ENCODE measurements at places on chromosomes 1 and 21.

GRCh38 chr1:200741551-200742207 is 3.0 kb downstream of the CAMSAP2 start:
- no peak for DNase-seq

DNA sequence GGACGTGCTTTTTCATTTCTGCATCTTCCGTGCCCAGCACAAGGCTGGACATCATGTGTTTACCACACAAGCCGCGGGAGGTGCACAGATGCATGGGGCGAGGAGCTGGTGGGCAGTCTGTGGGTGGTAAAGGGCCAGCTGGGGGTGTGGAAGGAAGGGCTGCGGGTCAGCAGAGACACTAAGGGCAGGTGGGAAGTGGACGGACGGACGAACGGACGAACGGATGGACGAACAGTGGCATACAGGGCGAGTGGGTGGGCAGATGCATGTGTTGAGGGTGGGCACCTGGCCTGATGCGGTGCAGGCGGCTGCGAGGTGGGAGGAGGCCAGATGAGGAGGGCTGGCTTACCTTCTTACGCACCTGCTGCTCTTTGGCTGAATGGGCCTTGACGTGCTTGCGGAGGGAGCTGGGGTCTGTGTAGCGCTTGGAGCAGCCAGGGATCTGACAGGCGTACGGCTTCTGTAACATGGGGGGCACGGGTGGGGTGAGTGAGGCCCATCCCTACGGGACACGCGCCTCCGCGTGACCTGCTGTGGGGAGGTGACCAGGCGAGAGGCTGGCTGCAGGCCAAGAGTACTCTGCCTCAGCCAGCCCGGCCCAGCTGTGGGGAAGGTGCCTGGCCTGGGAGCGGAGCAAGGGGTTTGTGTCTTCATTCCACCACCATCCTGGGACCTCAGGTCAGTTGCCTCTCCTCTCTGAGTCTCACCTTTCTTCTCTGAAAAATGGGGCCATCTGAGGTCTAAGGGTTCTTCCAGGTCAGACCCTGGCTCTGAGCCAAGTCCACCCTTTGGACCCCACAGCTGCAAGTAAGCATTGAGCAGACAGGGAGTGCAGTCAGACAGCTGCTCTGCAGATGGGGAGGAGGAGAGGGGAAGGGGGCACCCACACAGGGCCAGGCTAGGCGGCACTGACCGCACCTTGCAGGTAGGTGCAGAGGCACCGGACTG is 65.5 kb downstream of the DMRTB1 start:
- peak; percentile 29 for DNase-seq

GRCh38 chr1:11158291-11158690 is 30.9 kb upstream of the ANGPTL7 start:
- no peak for DNase-seq

GRCh38 chr1:205041001-205041715 is 1.9 kb upstream of the CNTN2 start:
- DNase-seq, result no peak

GRCh38 chr1:21058035-21058793 is 118.5 kb downstream of the EIF4G3 start:
- no peak for DNase-seq

DNA sequence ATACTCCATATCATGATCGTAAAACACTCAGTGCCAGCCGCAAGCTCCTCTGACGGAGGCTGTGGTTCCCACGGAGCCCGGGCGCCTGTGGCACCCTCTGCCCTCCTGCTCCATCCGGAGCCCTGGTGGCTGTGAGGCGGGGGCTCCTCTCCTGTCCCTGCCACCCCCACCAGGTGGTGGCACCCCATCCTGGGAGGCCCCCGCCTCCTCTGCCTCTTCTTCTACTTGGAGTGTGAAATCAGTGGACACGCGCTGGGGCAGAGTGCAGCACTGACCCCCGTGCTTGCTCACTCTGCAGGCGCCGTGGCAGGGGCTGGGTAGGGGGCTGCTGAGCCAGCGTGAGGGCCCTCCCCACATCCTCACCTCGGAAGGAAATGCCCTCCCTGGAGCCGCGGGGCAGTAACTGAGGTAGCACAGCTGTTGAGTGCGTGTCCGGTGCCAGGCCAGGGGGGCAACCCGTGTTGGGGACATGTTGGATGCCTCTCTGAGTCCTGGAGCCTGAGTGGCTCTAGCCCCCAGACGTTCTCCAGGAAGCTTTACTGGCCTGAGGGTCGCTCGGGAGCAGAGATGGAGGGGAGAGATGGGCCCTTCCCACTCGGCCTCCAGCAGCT is 58.7 kb upstream of the ABCG1 start:
- DNase-seq, result no peak

GRCh38 chr21:25029580-25029979 is 577.7 kb downstream of the MRPL39 start:
- no peak for DNase-seq

GRCh38 chr1:209455145-209455544 is 128.4 kb upstream of the CAMK1G start:
- DNase-seq, result no peak

DNA sequence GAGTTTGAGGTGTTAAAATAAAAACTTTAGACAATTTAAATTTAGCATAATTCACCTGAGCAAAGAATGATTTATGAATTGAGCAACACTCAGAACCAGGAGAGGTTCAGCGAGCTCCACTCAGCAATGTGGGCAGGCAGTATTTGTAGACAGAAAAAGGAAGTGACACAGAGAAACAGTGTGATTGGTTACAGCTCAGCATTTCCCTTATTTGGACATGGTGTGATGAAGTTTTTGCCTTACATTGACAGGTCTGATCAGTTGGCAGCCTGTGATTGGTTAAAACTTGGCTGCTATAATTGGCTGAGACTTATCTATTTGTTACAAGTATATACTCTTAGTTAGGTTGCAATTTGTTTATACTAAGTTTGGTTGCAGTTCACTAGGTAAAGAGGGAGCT is 621.2 kb upstream of the PRMT6 start:
- DNase-seq, result no peak

GRCh38 chr21:41817228-41817627 is 50.4 kb upstream of the RIPK4 start:
- peak; percentile 71 for DNase-seq

DNA sequence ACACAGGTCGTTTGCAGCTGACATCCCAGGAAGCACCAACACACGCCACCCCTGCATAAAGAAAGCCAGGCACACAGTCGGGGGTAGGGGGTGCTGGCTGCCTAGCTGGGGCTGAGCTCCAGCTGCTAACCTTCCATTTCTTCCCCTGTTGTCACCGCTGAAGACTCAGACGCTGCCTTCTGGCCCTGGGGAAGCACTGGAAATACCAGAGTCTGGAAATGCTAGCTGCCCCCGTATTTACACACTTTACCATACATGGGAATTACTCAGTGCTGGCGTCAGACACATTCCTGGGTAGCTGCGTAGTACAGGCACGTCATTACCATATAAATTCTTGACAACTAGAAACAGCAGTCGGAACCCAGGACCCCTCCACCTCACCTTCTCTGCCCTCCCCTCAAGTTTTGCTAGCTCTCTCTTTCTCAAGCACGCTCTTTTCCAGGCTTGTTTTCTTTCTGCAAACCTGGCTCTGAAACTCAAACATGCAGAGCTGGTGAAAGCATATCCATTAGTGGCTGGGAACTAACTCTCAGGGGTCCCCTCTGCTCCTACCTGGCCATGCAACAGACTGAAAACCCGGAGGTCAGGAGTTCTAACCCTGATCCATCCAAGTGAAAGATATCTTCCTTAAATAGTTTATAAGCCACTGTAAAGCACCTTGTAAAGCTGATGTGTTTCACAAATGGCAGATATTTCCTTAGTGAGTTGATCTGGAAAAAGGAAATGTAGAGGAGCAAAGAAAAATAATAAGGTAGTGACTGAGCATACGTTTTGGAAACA is 3.3 kb downstream of the CSRP1 start:
- no peak for DNase-seq

GRCh38 chr21:15870819-15871218 is 141.0 kb downstream of the USP25 start:
- no peak for DNase-seq

GRCh38 chr1:39214998-39215873 is 10.7 kb downstream of the MACF1 start:
- peak; percentile 70 for DNase-seq

Measured in RPMI8226 (cell line).